ENCODE measurements at places on chromosomes 12 and 14. TPM values are rescaled to one million over a fixed set of nuclear protein-coding genes. Genes with fewer than 3 reads are reported as not detected.

Gene C12orf50
- not detected for total RNA-seq

Gene GALNT16
- 4.6 TPM for total RNA-seq

Gene KRT79
- total RNA-seq: 48.8 TPM

Gene RAB21
- total RNA-seq: 38.5 TPM

Gene OAS3
- total RNA-seq: 26.5 TPM

Gene KRT6C
- 7.8 TPM for total RNA-seq

Gene IRF9
- 31.1 TPM for total RNA-seq

Gene NDRG2
- 433 TPM for total RNA-seq

DNA sequence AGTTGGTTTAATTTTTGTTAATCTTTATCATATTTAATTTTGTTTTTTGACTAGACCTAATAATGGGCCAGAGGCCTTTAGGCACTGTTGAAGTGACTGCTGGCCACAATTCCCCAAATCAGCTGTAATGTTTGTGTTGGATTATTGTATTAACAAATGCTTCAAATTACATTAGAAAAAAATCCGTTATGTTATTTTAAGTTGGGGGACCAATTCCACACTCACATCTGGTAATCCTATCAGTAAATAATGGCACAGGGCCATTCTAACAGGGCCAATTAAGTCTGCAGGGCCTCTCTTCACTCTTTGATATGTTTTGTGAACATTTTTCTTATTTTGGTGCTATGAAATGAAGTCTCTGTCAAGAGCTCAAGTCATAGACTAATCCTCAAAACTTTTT, 39.6 kb downstream of the CHST11 start:
- DNase-seq: no peak

GRCh38 chr14:68955851-68956179, 23.3 kb downstream of the ACTN1 start:
- DNase-seq: no peak

GRCh38 chr14:99681101-99681831, 2.8 kb upstream of the CYP46A1 start:
- DNase-seq: peak; percentile 32

GRCh38 chr14:75811872-75812499, 150.9 kb downstream of the TTLL5 start:
- DNase-seq: no peak

DNA sequence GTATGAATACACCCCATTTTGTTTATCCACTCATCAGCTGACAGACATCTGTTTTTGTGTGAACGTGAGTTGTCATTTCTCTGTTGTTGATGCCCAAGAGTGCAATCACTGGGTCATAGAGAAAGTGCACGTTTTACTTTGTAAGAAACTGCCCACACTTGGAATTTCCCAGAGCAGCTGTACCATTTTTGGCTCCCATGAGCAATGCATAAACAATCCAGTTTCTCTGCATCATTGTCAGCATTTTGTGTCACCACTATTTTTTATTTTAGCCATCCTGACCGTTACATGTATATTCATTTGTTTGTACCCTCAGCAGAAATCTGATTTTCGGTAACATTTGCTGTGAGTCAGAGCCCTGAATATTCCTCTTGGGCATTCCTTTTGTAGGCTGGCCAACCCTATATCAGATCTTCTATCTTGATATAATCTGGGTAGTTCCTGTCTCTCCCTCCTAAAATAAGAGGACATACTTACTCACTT, 62.7 kb downstream of the RBM19 start:
- DNase-seq: no peak

- no peak for DNase-seq
Measured at GRCh38 chr12:81597928-81598604, 161.1 kb downstream of the PPFIA2 start.

GRCh38 chr12:130465626-130466025, 127.9 kb downstream of the PIWIL1 start:
- no peak for DNase-seq

DNA sequence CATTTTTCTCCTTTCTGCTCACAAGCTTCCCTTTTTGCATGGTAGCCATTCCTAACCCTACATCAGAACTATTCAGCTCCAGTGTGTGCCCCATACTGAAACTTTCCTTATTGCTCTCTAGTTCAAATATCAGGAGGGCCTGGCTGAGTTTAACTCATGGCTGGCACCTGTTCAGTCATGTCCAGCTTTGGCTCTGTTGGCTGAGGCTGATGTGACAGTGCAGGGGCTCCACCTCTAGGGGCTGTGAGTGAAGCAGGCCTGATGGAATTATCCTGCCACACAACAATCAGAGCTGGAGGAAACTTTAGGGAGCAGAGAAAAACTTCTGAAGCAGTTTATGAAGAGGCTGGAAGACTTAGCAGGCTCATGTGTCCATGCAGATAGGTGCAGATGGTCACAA, 8.5 kb downstream of the COQ6 start:
- DNase-seq: no peak

- DNase-seq: peak; percentile 90
Measured at GRCh38 chr12:7092229-7092985, at the start of gene C1R. TSS of gene C1R (minus strand) at chr12:7092445. CDS start at chr12:7092388, 57 bp downstream.

GRCh38 chr12:62129291-62129690, 130.9 kb upstream of the USP15 start:
- DNase-seq: no peak

DNA sequence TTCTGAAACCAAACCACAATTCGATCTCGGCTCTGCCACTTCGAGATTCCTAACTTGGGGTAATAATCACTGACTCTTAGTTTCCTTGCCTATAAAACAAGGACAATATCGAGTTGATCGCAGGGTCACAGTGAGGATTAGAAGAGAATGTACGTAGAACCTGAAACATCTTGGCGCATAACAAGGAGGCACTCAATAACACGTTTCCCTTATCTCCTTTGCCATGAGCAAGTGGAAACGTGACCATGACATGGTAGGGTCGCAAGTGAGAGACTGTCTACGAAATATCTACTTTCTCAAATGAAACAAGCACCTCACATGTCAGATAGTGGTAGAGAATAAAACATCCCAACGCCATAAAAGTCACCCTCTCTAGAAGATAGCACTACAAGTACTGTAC, 2.3 kb downstream of the DICER1 start:
- DNase-seq: no peak

- DNase-seq: no peak
Measured at GRCh38 chr14:105249182-105250007, 1.1 kb downstream of the BTBD6 start.

- DNase-seq: no peak
Measured at GRCh38 chr14:93538413-93538812, 107.7 kb downstream of the UNC79 start.

GRCh38 chr14:64763801-64764621, 59.8 kb downstream of the PLEKHG3 start:
- DNase-seq: no peak

DNA sequence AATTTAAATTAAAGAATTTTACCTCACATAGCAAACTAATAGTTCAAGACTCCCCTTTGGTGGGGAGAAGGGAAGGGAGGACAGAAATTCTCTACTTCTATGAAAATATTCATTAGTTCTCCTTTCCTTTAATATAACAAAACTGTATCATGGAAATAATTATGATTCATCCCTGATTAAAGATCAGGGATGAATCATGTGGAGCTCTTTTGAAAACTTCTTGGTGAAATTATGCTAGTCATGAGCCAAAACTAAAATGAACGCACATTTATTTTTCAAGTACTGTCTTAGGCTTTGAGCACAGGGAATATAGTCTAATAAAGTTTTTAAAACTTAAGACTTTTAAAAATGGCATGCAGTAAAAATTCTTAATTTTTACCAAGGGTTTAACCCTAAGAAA, 17.1 kb downstream of the TMBIM4 start:
- no peak for DNase-seq

DNA sequence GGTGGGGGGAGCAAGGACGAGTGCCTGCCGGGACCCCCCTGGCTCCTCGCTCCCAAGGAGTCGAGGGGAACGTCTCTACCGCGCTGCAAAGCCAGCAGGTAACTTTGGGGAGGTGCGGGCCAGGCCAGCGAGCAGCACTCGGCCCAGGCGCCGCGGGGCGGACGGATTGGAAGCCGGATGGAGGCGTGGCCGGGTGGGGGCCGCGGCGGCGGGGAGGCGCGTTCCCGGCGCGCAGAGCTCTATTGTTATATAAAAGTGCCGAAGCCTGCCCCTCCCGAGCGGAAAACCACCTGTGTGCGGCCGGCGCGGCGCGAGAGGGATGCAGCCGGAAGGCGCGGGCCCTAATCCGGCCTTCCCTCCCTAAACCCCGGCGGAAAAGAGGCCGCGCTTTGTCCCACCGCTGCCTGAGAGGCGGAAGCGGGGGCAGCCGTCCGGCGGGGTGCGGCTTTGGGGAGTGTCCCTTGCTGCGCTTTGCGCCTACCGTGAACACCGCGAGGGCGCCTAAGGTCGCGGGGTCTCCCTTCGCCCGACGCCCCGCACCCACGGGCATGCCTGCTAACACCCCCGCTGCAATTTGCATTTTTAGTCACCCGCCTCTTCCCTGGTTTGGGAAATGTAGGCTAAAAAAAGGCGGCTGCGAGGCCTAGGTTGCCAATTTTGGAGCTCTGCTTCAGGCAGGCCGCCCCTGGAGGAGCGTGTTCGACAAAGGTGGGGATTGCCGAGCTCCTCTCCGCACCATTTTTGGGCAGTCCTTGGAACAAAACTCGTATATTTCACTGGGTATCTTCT, 1.7 kb upstream of the DUSP6 start:
- peak; percentile 92 for DNase-seq

DNA sequence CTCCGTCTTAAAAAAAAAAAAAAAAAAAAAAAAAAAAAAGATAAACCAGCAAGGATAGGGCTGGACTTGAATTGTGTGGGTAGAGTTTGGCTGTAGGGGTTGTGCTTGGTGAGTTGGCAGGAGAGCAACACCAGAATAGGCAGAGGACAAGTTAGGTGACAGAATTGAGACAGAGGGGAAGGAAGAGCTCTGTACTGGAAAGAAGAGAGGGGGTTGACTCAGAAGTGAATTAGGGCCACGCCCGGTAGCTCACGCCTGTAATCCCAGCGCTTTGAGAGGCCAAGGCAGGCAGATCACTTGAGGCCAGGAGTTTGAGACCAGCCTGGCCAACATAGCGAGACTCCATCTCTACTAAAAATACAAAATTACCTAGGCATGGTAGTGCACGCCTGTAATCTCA, 6.1 kb upstream of the TMEM30B start:
- no peak for DNase-seq

DNA sequence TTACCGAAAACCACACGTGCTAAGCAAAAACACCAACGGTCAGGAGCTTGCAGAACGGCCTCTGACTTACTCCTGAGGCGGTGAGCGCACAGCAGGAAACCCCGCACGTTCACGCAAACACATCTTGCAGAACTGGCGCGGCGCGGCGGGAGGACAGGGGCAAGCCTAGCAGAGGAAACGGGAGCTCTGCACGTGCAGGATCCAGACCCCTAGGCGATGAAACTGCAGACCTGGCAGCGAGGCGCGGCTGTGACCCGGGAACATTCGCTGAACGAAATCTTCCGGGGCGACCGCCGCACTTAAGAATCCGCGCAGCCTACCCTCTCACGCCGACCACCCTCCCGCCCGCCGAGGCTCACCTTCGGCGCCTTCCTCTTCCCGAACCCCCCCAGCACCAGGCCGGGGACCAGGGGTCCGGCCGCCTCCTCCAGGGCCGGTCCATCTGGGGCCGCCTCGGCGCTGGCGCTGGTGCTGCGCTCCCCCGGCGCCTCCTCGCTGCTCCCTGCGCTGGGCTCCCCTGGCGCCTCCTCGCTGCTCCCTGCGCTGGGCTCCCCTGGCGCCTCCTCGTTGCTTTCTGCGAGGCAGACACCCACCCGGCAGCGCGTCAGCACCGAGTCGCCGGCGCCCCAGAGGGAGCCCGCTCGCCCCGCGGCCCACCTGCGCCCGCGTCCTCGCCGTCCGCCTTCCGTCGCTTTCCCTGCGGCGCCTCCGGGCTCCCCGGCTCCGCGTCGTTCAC, 615 bp downstream of the DDX51 start:
- DNase-seq: peak; percentile 72

GRCh38 chr14:101509730-101510371, 51.4 kb upstream of the DIO3 start:
- peak; percentile 60 for DNase-seq
